Right lung (tissue), 10 donors: ENCODE measurements at places on chromosomes 3 and 15. TPM values are rescaled to one million over a fixed set of nuclear protein-coding genes. Genes with fewer than 3 reads are reported as not detected.

AMT gene
- 37.1 TPM for polyA plus RNA-seq

GRCh38 chr3:184296616-184297015, 2.4 kb upstream of the PSMD2 start:
- DNase-seq = no peak

DNA sequence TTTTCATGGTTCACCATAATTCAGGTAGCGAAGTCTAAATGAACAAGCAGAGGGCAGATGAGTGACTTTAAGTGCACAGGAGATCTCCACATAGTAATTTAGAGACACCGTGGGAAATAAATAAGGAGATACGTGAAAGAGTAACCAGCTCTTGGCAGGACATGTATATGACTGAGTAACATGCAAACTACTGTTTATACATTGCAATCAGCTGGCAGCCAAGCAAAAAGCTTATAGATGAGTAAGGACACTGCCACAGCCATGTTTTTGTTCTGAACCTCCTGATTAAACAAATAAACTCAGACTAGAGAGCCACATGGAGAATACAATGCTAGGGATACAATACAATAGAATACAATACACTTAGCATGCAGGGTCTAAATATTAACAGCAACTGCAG, 252.4 kb downstream of the FHIT start:
- no peak for DNase-seq

DNA sequence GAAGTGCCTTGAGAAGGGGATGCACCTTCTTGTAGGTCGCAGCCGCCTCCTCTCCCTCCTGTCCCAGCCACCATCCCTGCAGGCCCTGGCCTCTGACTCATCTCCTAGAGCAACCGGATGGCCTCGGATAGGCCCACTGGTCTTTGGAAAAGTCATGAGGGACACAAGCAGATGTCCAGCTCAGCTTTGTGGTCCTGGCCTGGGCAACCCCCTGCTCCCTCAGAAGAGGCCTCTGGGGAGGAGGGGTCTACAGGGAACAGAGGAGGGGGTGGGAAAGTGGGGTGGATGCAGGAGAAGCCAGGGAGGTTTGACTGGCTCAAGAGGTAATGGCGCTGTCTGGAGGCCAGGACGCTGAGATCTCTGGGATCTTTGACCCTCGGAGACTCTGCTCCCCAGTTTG, 259.2 kb upstream of the TLE3 start:
- no peak for DNase-seq

HERC2 gene
- polyA plus RNA-seq = 54.0 TPM

DNA sequence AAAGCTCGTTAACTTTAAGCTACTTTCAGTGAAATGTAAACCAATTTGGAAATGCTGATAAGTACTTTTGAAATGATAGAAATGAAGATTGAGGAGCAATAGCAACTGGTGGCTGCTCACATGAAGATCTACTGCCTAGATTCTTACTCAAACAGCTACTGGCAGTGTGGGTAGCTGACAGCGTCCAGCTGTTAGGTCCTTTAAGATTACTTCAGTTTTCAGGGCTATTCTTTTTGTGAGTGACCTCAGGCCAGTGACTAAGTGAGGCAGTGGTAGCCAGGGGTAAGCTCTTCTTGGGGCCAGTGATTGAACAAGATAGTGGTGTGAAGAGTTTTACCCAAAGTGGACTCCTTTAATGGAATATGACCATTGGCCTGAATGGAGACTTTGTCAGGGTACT, 41.3 kb downstream of the NECTIN3 start:
- no peak for DNase-seq

DNA sequence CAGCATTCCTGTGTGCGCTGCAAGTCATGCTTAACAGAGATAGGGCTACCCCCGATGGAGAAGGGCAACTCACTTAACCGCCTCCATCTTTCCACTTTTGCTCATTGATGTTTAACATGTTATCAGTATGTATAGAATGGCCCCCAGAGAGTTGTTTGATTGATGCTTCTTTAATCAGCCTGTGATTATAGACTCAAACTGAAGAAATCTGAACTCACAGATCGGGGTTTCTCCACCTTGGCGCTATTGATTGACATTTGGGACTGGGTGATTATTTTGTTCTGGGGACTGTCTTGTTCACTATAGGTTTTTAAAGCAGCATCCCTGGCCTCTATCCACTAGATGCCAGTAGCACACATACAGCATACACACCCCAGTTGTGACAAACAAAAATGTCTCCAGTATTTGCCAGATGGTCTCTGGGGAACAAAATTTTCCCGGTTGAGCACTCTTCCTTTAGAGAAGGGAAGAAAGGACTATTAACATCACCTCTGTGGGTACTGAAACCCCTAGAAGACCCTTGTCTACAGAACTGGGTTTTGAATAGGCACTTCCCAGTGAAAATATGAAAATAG, 54.4 kb downstream of the LARS2 start:
- no peak for DNase-seq

DNA sequence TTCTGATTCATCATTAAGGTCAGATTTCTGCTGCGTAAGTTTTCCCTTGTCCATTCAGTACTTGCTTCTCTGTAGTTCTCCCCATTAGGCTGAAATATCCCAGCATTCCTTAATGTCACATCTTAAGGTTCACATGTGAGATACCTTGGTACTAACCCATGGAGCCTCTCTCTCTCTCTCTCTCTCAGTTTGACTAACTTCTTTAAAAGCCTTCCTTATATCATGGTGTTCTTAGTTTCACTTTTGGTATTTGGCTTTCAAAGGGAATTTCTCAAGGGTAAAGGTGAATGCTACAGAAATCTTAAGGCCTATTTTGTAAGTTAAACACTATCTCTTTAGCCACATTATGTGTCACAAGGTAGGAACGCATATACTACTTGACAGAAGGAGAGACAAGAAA, 427.3 kb upstream of the ZNF717 start:
- no peak for DNase-seq

DNA sequence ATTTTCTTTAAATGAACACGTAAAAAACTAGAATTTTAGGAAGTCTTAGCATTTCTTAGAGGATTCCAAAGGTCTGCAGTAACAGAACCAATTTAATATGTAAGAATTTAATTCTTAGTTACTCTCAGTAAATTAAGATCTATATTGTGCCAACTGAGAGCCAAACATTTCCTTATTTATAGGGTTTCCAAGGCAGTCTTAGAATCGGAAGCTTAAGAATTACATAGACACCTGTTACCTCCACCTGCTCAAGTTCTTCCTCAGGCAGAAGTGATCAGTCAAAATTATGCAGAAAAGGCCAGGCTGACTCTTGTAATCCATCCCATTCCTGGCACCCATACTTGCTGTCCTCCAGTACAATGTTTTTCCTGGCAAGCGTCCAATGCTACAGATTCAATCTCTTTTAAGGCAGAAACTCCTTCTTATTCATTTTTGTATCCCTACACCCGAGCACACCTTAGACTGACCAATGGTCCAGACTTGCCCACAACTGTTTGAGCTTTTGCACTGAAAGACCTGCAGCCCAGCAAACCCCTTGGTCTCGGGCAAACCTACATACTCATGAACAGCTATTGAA, 64.3 kb downstream of the NCEH1 start:
- no peak for DNase-seq

GNB4 gene
- polyA plus RNA-seq = 54.4 TPM

DNA sequence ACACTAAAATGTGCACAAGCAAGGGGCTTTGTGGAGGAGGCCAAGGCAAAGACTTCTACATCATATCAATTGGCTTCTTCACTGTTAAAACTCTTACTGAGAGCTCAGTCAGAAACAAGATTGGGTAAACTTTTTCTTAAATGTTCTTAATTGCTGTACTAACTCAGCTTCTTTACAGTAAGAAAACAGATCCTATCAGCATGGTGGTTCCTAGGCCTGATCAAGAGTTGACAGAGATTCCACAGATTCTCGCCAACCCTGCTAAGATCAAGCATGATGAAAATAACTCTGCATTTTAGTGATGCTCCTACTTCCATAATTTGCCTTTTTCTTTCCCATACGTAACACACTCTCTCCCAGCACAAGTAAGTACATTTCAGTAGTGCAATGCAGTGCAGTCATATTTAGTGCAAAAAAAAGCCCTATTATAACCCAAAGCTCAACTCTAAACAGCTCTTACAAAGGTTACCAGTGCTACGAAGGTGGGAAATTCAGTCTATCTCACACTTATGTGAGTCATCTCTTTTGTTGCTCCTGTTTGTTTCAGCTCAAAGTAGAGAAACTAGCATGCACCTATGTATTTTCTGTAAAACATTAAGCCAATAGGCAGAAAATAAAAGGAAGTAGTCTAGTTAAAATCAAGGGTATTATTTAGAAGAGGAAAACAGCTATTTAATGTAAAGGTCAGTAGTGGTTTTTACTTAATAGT, 29.9 kb downstream of the TIGIT start:
- DNase-seq = no peak

ROBO1 gene
- polyA plus RNA-seq = 107 TPM

GLDN gene
- polyA plus RNA-seq = 0.23 TPM

- no peak for DNase-seq
These were observed 250.3 kb downstream of the POLQ start for GRCh38 chr3:121295452-121295851.

SLC25A20 gene
- 13.6 TPM for polyA plus RNA-seq

DNA sequence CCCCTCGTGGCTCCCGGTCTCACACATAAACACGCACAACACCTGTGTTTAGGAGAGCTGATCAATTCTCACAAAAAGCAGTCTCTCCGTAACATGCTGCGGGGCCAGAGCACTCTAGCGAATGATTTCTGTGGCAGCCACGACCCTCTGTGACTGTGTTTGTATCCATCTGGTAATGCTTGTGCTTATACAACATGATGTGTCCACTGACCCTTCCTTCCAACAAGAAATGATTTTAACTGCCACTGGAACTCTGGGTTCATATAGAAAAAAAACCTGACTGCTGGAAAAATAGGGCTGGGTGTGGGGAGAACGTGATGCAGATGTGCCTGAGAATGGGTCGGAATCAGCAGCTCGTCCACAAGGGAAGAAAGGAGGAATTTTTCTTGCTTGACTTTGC, 410.2 kb downstream of the GAP43 start:
- no peak for DNase-seq

CFAP20DC gene
- polyA plus RNA-seq = 6.2 TPM

DNA sequence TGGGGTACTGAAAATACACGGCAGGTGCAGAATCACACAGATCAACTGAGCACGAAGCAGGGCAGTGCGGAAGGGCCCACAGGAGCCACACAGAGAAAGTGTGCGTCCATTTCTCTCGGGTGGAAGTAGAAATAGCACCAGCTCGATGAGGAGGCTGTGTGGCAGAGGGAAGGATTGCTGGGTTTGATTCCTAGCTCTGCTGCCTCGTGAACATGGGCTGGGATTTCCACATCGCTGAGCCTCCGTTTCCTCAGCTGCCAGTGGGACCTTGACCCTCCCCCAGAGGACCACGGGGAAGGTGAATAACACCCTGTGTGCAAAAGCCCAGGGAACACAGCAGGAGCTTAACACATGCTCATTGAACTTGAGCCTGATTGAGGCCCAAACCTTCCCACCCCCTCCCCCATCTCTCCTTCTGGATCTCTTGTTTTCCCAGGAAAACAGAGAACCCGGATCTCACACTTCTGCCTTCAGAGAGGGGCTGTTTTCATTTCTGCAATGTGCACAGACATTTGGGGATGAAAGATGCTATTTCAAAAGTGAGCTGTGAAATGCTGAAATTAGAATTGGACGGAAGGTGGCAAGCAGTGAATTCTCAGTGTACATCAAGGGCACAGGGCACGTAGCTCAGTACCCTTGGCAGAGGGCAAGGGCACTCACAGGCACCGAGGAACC, 38.4 kb downstream of the ABTB1 start:
- DNase-seq = no peak

KIF23 gene
- polyA plus RNA-seq = 20.6 TPM

IQCF5 gene
- polyA plus RNA-seq = not detected

ZNF385D gene
- 22.9 TPM for polyA plus RNA-seq

TRPM1 gene
- not detected for polyA plus RNA-seq

GRCh38 chr3:131602011-131602779, 99.4 kb upstream of the MRPL3 start:
- no peak for DNase-seq

DNA sequence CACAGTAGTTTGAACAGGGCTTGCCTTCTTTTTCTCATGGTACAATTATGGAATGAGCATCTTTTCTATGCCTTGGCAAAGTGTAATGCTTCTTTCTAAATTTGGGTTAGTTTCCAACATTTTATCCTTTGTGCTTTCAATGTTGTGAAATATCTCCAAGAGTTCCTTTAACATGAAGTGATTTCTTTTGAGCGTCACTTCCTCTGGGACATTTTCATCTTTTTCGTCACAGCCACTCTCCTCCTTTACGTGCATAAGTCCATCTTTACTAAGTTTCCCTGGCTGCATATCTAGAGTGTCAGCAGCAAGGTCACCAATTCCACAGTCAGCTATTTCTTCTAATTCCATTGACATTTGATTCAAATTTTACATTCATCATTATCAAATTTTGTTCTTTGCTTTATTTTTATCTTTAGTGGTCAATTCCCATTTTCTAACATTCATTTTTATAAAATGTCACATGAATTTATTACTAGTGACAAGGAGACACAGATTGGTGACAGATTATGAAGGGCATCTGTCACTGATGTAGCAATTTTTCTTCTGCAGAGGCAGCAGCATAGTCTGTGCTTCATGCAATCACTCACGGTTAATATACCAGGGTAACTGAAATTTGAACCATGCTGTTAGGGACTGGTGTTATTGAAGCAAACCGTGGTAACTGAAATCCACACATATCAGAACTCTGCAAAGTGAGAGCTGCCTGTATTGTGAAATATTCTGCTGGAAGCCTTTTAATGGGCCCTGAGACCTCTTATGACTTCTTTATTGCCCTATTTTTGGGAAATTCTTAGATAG, 126.5 kb upstream of the THBS1 start:
- no peak for DNase-seq

GPR62 gene
- 0.21 TPM for polyA plus RNA-seq

UQCC5 gene
- 12.9 TPM for polyA plus RNA-seq

TMA7 gene
- polyA plus RNA-seq = 254 TPM

DNA sequence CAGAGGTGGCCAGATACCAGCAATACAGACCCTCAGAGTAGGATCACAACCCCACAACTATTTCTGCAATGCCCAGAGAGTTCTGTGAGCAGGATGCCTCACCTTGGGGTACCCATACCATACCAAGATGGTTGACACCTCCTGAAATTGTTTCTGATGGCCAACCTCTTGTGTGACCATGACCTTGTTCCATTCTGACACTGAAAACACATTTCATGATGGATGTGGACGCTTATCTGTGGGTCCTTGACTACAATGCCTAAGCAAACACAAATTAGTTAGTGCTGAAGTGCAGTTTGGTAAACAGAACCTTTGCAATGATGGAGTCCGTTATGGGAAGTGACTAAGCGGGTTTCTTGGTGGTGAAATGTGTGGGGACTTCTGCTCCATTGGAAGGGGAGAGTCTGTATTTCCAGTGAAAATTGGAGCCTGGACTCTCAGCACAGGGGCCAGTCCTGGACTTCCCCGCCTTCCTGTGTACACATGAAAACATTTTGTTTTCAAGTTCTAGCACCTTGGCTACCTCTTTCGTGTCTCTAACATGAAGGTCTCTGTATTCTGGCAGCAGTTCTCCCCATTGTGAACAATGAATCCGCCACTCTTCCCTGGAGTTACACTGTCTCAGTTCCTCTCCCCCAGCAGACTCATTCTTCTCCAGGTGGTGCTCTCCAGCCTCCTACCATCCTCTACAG, 106.2 kb downstream of the XXYLT1 start:
- DNase-seq = no peak

GRCh38 chr3:182808041-182808770, 14.9 kb downstream of the ATP11B start:
- DNase-seq = no peak
